ENCODE measurements at places on chromosomes 3 and 15.

DNA sequence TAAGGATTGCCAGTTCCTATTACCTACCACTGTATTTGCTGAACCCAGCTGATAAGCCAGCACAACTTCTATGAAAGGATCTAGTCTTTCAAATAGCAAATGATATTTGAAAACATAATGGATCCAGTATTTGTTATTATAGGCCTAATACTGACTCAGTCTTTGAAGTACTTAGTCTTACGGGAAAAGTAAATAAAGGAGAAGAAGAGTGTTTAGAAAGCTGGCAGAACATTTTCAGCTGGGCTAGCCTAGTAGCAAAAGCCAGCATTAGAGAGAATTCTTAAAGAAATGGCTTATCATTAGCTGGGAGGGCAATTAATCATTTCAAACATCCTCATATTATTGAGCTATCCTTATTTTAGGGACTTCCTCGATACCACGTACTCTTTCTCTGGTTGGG, 101.4 kb upstream of the GOLIM4 start:
- DNase-seq: no peak

DNA sequence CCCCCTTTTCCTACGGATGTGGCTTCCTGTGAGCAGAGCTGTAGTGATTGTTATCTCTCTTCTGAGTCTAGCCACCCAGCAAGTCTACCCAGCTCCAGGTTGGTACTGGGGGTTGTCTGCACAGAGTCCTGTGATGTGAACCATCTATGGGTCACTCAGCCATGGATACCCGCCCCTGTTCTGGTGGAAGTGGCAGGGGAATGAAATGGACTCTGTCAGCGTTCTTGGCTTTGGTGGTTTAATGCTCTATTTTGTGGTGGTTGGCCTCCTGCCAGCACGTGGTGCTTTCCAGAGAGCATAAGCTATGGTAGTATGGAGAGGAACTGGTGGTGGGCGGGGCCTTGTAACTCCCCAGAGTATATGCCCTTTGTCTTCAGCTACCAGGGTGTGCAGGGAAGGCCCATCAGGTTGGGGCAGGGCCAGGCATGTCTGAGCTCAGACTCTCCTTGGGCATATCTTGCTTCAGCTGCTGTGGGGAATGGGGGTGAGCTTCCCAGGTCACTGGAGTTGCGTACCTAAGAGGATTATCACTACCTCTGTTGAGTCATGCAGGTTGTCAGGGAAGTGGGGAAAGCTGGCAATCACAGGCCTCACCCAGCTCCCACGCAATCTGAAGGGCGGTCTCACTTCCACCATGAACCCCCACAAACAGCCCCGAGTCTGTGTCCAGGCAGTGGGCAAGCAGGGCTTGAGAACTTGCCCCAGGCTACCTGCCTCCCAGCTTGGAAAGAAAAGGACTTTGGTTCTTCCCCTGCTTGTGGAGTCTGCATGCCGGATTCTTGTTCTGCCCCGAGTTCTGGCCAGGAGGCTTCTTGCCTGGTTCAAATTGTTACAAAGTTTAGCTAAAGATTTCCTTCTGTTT, 9.0 kb upstream of the ADGRG7 start:
- no peak for DNase-seq

DNA sequence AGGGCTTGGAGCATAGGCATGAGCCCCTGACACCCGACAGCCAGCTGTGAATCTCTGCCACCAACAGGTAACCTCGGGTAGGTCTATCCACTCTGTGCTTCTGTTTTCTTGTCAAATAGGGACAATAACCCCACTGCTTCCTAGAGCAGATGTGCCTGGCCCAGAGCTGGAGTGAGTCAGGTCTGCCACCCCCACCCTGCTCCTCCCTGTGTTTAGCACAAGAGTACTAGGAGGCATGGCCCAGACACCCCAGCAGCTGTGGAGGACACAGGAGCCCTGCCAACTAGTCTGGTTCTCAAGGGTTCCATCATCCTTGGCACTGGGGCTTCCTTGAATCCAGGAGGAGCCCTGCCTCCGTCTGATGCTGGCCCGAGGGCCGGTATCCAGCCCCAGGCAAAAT, 33.7 kb upstream of the TMEM115 start:
- DNase-seq: no peak

DNA sequence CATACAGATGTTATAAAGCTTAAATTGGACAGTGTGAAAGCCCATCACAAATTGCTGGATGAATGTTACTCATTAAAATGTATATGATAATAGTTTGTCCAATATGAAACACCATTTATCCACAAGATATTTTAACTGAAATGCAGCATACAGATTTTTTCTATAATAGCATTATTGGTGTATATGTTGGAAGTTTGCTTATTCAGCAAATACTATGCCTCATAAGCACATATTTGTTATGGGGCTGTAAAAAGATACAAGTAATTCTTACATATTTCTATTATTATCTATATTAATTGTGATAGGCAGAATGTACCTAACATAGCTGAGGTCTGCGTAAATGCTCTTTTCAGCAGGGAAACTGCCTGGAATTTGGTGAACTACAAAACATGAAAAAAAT, 790.5 kb downstream of the DIPK2A start:
- DNase-seq: no peak

DNA sequence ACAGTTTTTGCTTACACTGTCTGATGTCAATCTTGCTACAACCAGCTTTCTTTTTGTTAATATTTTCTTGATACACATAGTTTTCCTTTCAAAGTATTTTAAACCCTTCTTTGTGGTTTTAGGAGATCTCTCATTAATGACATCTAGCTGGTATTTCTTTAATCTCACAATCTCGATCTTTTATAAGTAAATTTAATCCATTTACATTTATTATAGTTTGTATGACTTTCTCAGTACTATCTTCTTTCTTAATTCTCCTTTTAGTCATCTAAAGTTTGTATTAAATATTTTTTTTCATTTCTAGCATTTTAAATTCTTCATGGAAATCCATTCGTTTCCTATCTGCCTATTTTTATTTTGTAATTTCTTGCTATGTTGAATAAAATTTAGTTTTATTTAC, 55.4 kb downstream of the MRPL3 start:
- no peak for DNase-seq

DNA sequence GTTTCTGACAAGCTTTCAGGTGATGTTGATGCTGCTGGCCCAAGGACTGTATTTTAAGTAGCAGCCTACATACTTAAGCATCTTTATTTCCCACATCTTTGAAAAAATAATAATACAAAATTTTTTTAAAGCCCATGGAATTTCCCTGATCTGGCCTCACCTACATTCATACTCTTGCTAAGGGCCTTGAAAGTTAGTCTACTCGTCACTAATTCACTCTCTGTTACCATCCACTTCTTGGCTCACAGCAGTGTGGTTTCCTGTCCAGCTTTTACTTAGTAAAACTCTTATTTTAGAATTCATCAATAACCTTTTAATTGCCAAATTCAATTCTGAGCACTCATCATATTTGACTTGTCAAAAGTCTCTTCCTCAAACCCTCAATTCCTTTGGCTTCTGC, 59.3 kb upstream of the CRTC3 start:
- DNase-seq: no peak

DNA sequence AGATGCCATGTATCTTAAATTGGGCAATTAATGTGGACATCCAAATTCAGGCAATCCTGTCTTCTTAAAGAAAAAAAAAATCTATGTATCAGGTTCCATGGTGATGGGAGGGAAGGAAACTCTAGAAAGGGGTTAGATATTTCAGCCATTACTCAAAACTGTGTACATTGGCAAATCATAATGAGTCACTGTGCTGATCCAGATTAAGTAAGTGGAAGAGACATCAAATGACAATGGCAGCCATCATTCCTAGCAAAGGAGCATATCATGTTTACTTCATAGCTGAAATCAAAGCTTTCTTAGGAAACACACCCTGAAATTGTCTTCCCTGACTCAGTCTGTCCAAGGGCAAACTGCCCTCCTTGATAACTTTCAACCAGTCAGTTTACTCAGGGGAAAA, 713.3 kb upstream of the GBE1 start:
- no peak for DNase-seq

Data from stimulated activated CD8-positive, alpha-beta memory T cell treated with anti-CD3 and anti-CD28 coated beads, Interleukin-4, amount 100 ng/mL, for 4 hours (primary cell).